Fibroblast of skin of left quadriceps (primary cell): ENCODE measurements at places on chromosomes 6 and 20.

DNA sequence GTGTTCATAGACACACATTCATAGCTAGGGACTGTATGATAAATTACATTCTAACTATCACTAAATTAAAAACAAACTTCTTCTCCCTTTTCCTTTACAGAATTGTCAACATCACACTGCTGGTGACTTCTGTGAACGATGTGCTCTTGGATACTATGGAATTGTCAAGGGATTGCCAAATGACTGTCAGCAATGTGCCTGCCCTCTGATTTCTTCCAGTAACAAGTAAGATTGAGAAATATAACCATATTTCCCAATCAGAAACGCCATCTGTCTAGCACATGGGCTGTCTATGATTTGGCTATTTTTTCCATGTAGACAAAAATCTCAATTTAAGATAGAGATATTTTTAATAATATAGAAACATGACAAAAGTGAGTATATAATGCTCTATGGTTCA lies 367.7 kb downstream of the ARHGAP18 start:
- peak; percentile 64 for DNase-seq

- no peak for DNase-seq
These were observed 99.5 kb downstream of the CEBPB start for GRCh38 chr20:50290112-50290511.

- no peak for DNase-seq
These were observed 904 bp downstream of the B3GALT4 start for GRCh38 chr6:33277663-33278391.

DNA sequence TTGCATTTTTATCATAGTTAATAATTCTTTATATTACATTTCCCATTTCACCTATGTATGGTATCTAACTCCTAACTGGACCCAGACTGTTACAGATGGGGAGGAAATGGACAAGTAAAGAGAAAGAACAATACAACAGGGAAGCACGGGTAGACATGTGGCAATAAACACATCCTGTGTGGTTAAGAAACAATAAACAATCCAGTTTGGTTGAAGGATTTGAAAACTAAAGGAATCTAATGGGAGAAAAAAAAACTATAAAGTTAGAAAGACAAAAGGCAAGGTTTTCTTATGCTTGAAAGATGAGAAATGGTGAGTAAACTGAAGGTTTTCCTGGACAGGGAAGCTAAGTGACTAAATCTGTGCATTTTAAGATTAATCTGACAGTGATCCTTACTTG lies 34.9 kb upstream of the ALDH8A1 start:
- no peak for DNase-seq
